ENCODE measurements at places on chromosomes 2 and 18. TPM values are rescaled to one million over a fixed set of nuclear protein-coding genes. Genes with fewer than 3 reads are reported as not detected.

GRCh38 chr18:58671632-58672564 lies 633 bp downstream of the MALT1 start:
- H3K36me3 ChIP-seq = no peaks in the 10 kb centered on the region
- H3K27me3 ChIP-seq = no peaks in the 10 kb centered on the region
- peak overlapping the region; percentile 96 for H3K27ac ChIP-seq
- H3K4me3 ChIP-seq = peak overlapping the region; percentile 78

DNA sequence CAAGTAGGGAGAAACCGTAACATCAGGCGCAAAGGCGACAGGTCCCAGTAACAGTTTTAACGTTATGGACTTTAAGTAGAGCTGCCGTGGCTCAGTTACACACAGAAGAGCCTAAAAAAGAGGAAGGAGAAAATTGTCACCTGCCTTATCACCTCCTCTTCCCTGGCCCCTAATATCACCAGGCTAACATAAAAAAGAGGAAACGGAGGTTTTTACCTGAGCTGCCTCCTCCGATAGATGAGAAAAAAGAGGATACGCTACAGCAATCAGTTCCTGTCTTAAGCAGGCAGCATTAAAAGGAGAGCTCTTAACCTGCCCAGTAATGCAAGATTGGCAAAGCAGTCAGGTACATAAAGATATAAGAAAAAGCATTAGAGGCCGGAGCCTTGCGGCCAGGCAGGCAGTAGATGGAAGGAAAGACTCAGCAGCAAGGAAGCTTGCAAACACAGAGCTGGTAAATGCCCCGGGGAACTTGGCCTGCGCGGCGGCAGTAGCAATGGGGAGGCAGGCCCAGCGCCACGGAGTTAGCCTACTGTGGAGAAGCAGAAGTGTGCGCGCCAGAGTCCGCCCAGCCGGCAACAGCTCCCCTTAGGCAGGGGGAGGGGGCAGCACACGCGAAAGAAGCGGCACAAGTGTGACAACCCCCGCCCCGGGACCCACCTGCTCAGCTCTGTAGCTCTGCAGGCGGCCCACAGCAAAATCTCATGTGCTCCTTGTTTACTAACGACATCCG lies 116.3 kb upstream of the SCN7A start:
- no peaks in the 10 kb centered on the region for H3K36me3 ChIP-seq
- H3K27me3 ChIP-seq = no peaks in the 10 kb centered on the region
- no peak overlapping the region for H3K4me3 ChIP-seq
- DNase-seq = no peak
- H3K4me1 ChIP-seq = no peaks in the 10 kb centered on the region

GRCh38 chr18:71370671-71371445 lies 1082.0 kb downstream of the SOCS6 start:
- no peaks in the 10 kb centered on the region for H3K27me3 ChIP-seq
- DNase-seq = no peak
- H3K36me3 ChIP-seq = no peaks in the 10 kb centered on the region
- H3K4me3 ChIP-seq = no peak overlapping the region
- no peak overlapping the region for H3K27ac ChIP-seq

Gene LAPTM4A
- total RNA-seq = 122 TPM

- no peaks in the 10 kb centered on the region for H3K4me1 ChIP-seq
- DNase-seq = no peak
- H3K4me3 ChIP-seq = no peak overlapping the region
- H3K27ac ChIP-seq = no peak overlapping the region
- no peaks in the 10 kb centered on the region for H3K27me3 ChIP-seq
Observed at GRCh38 chr18:28147674-28148171, 29.2 kb downstream of the CDH2 start.

GRCh38 chr18:6054256-6054842 lies 159.0 kb upstream of the TMEM200C start:
- no peak for DNase-seq
- H3K4me3 ChIP-seq = no peak overlapping the region
- no peaks in the 10 kb centered on the region for H3K27me3 ChIP-seq
- no peaks in the 10 kb centered on the region for H3K36me3 ChIP-seq
- H3K27ac ChIP-seq = no peak overlapping the region

Gene LYG2
- not detected for total RNA-seq

GRCh38 chr18:60191926-60192325 lies 180.6 kb downstream of the MC4R start:
- DNase-seq = no peak
- no peaks in the 10 kb centered on the region for H3K4me1 ChIP-seq
- no peaks in the 10 kb centered on the region for H3K27me3 ChIP-seq
- H3K36me3 ChIP-seq = no peaks in the 10 kb centered on the region
- H3K4me3 ChIP-seq = no peak overlapping the region

DNA sequence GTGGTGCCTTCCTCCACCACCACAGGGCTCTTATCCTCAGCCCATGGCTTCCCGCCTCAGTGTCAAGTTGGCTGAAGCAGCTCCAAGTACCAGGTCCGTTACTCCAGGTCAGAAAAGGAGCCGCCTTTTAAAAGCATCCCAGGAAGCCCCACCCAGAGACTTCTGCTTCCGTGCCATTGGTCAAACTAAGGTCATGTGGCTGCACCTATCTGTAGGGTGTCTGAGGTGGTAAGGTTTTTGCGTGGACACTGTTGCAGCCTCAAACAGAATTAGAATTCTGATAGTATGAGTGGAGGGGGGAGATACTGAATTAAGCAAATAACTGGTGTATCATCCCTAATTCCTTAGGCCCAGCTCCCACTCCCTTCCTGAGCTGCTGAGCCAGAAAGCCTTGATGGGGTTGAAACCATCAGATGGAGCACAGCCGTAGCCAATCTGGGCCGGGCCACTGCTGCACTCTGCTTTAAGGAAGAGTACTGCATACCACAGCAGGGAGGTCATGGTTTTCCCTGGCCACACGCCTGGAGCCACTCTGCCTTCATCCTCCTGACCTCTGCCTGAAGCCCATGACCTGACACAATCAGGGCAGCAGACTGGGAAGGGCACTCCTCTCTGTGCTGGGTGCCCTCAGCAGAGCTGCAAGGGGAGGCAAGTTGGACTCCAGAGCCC lies 8.4 kb downstream of the TMEM247 start:
- no peaks in the 10 kb centered on the region for H3K36me3 ChIP-seq
- H3K4me1 ChIP-seq = no peaks in the 10 kb centered on the region
- no peak overlapping the region for H3K4me3 ChIP-seq
- no peaks in the 10 kb centered on the region for H3K27me3 ChIP-seq

Gene CTAGE1
- total RNA-seq = not detected

- no peak overlapping the region for H3K4me3 ChIP-seq
- no peaks in the 10 kb centered on the region for H3K36me3 ChIP-seq
- H3K4me1 ChIP-seq = peaks cover 6% of the 10 kb centered on the region
- no peak for DNase-seq
Observed at GRCh38 chr18:9571546-9571945, 42.8 kb downstream of the PPP4R1 start.

DNA sequence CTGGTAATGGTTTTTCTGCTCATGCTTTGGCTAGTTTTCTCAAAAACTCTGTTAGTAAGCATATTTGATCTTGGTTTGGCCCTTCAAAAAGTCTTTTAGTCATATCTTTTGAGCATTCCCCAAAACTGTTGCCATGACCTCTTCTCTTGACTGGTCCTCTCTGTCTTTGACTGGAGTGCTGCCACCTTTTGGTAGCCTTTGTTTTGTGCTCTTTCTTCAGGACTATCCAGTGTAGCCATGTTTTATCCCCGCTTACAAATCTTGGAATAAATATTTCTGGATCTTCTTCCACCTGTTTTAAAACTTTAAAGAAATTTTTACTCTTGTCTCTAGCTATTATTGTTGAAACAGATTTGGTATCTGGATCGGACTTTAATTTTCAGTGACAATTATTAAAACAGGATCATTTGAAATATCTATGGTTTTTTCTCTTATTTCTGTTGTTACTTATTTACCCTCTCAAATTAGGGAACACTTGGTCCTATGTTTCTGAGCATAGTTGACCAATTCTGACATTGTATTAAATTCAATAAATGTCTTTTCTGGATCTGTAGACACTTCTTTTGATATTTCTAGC lies 965 bp upstream of the ELOA2 start:
- H3K27ac ChIP-seq = no peak overlapping the region
- no peaks in the 10 kb centered on the region for H3K4me1 ChIP-seq
- no peaks in the 10 kb centered on the region for H3K27me3 ChIP-seq
- no peak for DNase-seq
- no peak overlapping the region for H3K4me3 ChIP-seq

DNA sequence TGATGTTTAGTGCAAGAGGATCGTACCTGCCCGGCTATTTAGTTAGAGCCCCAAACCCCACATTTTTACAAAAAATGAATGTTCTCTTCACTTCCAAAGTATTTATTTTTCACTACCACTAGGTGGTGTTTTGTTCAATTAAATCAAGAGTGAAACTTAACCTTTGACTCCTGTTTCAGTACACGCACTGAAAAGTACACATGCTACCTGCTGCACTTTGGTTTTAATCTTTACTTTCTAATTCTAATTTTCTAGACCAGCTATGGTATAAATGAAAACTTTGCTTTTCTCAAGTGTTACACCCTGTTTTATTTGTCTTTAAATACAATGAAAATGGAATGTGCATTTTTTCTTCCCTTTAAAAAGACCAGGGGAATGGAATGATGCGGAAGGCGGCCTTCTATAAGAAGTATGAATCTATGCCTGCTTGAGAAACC lies 31.4 kb upstream of the CHN1 start:
- peaks cover 5% of the 10 kb centered on the region for H3K4me1 ChIP-seq
- no peak for DNase-seq
- no peaks in the 10 kb centered on the region for H3K36me3 ChIP-seq
- no peak overlapping the region for H3K27ac ChIP-seq
- H3K4me3 ChIP-seq = no peak overlapping the region

Gene FBXO36
- 0.60 TPM for total RNA-seq

DNA sequence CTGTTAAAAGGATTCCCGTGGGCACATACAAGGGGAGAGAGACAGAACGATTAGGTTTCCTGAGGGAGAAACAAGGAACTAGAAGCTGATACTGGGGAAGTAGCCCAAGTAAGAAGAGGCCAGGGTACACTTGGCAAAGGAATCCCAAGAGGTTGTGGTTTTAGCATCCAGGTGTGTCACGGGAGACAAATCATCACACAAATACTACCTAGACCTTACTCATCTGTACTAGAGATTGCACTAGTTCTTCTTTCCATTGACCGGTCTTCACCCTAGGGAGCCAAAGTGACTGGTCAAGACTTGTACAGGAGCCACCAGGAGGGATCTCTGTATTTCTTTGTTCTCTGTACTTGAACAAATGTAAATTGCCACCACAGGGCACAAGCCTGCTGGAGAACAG lies 14.2 kb upstream of the NR4A2 start:
- no peaks in the 10 kb centered on the region for H3K36me3 ChIP-seq
- H3K4me1 ChIP-seq = peaks cover 4% of the 10 kb centered on the region

GRCh38 chr2:241195506-241196130 lies 7.1 kb downstream of the ANO7 start:
- no peaks in the 10 kb centered on the region for H3K27me3 ChIP-seq
- H3K4me3 ChIP-seq = no peak overlapping the region
- no peak for DNase-seq
- H3K4me1 ChIP-seq = no peaks in the 10 kb centered on the region
- no peaks in the 10 kb centered on the region for H3K36me3 ChIP-seq
- H3K27ac ChIP-seq = no peak overlapping the region

Gene TMEM37
- 18.7 TPM for total RNA-seq

DNA sequence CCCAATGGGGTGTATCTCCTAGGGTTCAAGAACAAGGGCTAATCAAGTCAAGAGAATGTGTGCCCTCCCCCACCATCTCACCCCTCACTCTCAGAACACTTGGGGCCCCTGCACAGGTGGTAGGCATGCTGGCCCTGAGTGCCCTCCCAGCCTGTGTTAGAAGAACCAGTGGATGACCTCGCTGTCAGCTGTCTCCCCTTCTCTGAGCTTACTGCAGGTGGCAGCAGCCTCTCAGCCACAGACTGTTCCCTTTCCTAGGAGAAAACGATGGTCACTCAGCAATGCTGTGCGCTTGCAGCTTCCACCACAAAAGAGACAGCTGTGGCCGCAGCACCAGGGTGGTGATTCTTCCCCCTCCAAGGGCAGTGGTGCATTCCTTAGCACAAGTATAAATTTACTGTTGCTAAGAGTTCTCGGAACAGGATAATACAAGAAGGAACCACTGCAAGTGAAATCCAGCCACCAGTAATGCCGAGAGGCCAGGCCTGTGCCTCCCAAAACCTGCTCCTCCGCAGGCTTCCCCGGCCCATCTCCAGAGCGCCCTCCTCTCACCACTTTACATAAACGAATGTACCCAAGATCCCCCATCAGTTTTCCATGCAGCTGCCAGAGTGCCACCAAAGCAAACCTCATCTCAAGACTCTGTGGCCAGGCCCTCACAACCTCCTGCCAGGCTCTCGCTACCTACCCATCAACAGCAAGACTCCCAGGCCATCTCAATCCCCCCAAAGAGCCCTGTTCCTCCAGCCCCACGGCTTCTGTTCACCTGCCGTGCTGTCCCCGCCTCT lies 935 bp upstream of the RAMP1 start:
- no peaks in the 10 kb centered on the region for H3K36me3 ChIP-seq
- H3K27ac ChIP-seq = peak overlapping the region; percentile 71
- H3K4me3 ChIP-seq = no peak overlapping the region
- DNase-seq = peak; percentile 64
- H3K4me1 ChIP-seq = peaks cover 37% of the 10 kb centered on the region

Gene MOGAT1
- not detected for total RNA-seq

DNA sequence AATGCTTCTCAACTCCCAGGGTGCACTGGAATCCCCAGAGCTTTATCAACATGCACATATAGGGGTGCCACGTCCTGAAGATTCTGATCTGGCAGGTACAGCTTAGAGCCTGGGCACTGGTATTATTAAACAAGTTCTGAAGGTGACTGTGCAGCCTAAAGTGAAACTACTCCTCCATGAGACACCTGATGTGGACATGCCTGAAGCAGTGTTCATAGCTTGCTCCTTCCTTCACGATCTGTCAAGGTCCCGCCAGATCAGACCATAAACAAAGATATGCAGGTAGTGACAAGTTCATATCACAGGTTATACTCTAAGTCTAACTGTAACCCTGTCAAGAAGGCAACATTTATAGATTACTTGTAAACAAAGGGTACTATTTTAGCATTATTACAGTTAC lies 65.3 kb upstream of the DNER start:
- no peaks in the 10 kb centered on the region for H3K4me1 ChIP-seq
- H3K4me3 ChIP-seq = no peak overlapping the region
- H3K27ac ChIP-seq = no peak overlapping the region

DNA sequence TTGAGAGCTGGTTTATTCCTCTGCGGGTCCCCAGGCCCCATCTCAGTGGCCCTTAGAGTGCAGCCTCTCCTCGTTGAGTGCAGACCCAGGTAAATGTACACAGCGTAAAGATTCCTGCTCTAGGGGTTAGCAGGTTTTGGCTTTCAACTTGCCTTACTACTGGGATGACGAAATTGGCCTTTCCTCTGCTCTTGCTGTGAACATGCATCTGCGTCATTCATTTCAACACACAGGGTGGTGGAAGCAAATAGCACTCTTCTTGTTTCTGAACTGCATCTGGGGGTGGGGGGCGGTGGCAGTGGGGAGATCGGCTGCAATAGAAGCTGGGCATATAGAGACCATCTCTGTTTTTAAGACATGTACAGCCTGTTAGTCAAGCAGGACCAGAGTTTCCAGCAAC lies 16.5 kb upstream of the SLC16A14 start:
- H3K27ac ChIP-seq = no peak overlapping the region
- no peaks in the 10 kb centered on the region for H3K4me1 ChIP-seq
- DNase-seq = no peak
- no peak overlapping the region for H3K4me3 ChIP-seq
- no peaks in the 10 kb centered on the region for H3K27me3 ChIP-seq

Data from transverse colon (tissue), 4 donors.